SJSA1 (cell line): ENCODE measurements at places on chromosomes 12 and 14. TPM values are rescaled to one million over a fixed set of nuclear protein-coding genes. Genes with fewer than 3 reads are reported as not detected.

AMN gene
- not detected in 2 replicates for total RNA-seq

DNA sequence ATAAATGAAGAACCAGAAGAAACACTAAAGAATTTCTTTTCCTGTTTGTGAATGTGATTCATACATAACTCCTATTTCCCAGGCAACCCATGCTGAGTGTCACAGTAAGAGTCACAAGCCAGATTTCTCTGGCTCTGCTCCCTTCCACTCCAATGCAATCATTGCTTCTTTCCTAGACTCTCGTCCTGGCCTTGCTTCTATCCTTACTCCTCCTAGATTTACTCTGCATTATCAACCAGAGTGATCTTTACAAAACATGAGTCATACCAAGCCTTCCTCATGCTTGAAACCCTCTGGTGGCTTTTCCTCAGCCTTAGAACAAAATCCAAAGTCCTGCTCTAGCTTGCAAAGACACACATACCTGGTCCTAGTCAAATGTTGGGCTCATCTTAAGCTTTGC is 13.3 kb downstream of the IL22 start:
- DNase-seq: no peak

DNA sequence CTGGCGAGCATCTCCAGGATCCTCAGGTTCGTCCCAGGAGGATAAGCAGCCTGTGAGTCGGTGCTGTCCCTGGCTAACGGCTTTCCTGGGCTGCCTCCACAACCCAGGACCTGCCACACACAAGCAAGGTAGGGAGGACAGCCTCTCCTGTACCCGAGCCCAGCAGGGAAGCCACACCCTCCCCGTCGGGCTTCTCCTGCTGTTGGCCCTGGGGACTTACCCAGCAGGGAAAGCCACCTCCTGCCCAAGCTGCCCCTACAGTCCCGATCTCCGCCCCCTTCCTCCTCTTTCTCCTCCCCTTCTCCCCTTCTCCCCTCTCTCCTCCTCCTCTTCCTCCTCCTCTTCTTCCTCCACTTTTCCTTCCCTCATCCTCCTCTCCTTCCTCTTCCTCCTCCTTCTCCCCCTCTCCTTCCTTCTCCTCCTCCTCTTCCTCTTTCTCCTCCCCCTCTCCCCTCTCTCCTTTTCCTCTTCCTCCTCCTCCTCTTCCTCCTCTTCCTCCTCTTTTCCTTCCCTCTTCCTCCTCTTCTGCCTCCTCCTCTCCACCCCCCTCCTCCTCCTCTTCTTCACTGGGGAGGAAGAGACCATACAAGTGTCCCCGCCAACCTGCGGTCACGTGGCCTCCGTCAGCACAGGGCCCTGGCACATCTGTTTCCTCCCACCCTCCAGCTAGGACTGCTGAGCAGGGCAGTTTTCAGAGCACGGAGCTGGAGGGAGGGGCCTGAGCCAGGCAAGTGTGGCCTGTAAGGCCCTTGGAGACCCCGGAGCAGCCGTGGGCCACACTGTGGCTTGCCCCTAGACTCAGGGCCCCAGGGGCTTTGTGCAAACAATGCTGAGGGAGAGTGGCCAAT is 17.3 kb upstream of the RFLNA start:
- no peak for DNase-seq

GRCh38 chr12:59803735-59804134 is 207.9 kb downstream of the SLC16A7 start:
- no peak for DNase-seq

- no peak for DNase-seq
Measured at GRCh38 chr14:56358275-56358674, 221.3 kb upstream of the TMEM260 start.
